ENCODE measurements at places on chromosomes 12 and 14. TPM values are rescaled to one million over a fixed set of nuclear protein-coding genes. Genes with fewer than 3 reads are reported as not detected.

DNAAF2 gene
- 16.5 TPM for total RNA-seq

LRP10 gene
- 90.0 TPM for total RNA-seq

SERPINA6 gene
- not detected for total RNA-seq

CIDEB gene
- 23.8 TPM for total RNA-seq

GDF3 gene
- total RNA-seq = not detected

IL22 gene
- not detected for total RNA-seq

RAB2B gene
- total RNA-seq = 27.7 TPM

PAX9 gene
- total RNA-seq = not detected

KRT73 gene
- not detected for total RNA-seq

APOLD1 gene
- total RNA-seq = 96.4 TPM

KRT79 gene
- 1.7 TPM for total RNA-seq

CMAS gene
- total RNA-seq = 19.6 TPM

DNA sequence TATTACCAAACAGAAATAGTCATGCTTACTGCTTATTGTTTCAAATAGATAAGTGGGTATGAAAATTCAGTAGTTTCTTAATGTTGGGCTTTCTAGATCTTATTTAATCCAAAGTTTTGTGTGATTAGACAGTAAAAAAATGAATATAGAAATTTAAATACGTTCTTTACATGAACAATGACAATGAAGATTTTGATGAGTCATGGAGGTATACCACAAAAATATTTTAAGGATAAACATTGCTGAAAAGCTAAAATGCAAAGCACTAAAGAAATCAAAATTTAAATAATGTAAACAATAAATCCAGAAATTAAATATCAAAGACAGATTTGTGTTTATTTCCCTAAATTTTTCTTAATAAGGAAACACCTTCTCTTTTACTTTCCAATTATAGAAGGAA lies 78.3 kb downstream of the PIK3C2G start:
- DNase-seq = no peak

GRCh38 chr14:48568688-48569087 lies 893.3 kb upstream of the MDGA2 start:
- no peak for DNase-seq

DNA sequence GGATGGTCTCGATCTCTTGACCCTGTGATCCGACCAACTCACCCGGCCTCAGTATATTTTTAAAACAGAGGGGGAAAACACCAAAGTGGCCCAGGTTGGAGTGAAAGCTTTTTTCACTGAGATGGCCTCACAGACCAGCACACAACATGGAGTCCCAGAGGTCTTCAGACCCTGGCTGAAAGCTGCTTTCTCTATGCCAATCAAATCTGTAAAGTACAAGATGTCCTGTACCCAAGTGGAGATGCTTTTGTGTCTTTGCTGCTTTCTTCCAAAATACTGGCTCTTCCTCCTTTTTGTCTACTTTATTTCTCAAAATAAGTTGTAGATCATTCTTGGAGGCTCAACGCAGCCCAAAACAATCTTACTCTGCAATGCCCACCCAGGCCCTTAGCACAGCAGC lies 214.8 kb downstream of the MED13L start:
- no peak for DNase-seq

- DNase-seq = no peak
Observed at GRCh38 chr12:114691763-114692185, 7.8 kb upstream of the TBX3 start.

- no peak for DNase-seq
Observed at GRCh38 chr14:96929950-96930349, 132.8 kb downstream of the VRK1 start.

DNA sequence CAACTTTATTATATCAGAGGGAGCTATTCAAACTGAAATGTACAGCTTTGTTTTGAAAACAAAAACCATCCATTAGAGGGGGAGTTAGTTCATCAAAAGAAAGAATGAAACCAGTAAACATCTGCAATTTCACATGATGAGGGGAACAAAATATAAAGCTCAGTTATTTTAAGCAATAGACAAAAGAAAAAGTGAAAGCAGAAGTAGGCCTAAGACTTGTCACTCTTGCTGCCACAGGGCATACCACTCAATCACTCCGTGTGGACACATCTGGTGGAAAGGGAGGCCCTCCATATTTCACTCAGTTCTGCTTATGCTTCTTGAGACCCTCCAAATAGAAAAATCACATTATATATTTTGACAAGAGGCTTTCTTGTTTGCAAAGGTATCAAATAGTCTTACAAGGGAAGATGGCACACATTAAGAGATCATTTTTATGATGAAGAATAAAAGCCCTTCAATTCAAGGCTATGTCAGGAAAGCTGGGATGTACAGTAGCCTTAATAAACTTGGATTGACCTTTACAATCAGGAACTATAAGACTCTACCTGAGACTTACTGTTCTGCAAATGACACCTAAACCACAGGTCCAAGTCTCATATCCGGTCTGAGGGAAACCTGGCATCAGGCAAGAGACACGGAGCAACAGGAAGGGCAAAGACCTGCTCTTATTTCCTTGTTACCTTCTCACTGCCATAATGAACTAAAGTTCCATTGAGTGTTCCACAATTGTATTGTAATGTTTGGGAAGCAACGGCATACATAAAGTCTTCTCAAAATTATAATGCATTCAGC lies 222.5 kb upstream of the GRIP1 start:
- DNase-seq = no peak

GRCh38 chr14:68574906-68575305 lies 218.0 kb downstream of the ZFP36L1 start:
- no peak for DNase-seq

- no peak for DNase-seq
Observed at GRCh38 chr12:53995378-53996239, 4.4 kb upstream of the HOXC9 start.

DNA sequence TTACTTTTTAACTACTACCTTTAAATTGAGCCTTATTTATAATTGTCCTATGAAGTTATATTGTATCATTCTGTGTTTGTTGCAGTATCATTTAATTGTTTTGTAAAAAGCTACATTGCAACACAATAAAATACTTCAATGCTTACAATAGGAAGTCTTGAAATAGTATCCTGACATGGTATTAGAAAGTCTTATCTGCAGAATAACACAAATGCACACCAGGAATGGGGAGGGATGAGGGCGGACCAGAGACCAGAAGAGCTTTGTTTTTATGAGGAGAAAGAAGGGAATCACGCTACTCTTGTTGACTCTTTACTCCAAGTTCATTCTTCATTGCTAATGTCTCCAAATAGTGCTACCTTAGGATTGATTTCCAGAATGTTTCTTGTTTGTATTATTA lies 120.2 kb downstream of the MON2 start:
- DNase-seq = no peak

DNA sequence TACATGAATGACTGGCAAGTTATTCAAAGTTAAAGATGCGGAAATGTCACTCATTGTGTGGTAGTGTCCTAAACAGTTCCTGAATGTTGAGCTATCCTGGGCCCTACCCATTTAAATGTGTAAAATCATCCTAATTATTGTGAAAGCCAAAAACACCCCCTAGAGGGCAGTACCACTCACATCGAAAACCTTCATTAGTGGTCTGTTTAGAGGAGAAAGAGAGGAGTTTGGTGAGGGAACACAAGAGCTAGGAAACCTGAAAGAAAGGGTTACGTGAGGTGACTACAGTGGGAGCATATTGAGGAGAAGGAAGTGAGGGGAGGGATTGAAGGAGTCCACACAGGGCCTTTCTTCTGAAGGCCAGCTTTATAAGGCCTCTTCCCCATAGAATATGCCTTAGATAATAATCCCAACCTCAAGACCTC lies 2.5 kb upstream of the TEP1 start:
- DNase-seq = no peak

- no peak for DNase-seq
Observed at GRCh38 chr14:78758333-78758732, 588.2 kb downstream of the NRXN3 start.

- no peak for DNase-seq
Observed at GRCh38 chr12:10717410-10717809, 5.7 kb downstream of the YBX3 start.

GRCh38 chr14:78253986-78254385 lies 83.8 kb downstream of the NRXN3 start:
- no peak for DNase-seq

DNA sequence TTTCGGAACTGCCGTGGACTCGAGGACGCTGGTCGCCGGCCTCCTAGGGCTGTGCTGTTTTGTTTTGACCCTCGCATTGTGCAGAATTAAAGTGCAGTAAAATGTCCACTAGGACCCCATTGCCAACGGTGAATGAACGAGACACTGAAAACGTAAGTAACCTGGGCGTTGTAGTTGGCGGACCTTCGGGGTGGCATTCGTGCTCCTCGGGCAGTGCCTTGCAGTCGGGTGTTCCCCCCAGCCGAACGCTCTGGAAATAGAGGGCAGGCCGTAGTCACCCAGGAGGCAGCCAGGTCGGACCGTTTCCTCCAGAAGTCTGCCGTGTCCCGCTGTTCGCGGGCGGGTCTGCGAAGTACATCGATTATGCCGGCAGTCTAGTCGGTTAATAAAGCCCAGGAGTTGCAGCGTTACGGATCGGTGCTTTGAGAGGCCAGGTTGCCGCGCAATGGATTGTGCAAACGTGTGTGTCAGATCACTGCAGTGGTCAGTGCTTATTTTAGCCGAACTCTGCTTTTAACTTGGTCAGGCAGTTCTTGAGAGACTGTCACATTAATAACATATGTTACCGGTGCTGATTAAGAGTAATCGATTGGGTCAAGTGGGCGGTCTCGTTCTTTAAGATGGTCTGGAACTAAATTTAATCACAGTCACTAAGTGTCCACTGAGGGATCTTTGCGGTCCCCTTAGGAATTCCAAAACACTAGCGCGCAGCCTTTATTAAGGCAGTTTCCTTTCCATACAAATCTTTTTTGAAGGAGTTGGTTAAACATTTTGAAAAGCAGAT lies 906 bp downstream of the MARK3 start:
- no peak for DNase-seq

DNA sequence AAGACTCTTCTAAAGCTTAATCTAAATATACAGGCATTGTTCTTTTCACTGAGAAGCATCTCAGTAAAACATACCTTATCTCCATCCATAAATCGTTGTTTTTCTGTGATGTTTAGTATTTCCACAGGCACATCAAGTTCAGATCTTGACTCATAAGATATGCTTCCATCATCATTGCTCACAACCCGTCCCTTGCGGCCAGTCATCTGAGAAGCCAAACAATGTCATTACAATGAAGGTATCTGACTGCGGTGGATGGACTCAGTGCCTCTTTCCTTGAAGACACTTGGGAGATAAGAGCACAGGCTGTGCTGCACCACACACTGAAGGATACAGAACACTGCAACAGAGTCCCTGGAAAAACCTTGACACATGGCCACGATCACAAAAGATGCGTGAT lies 44.8 kb downstream of the SBNO1 start:
- no peak for DNase-seq

DNA sequence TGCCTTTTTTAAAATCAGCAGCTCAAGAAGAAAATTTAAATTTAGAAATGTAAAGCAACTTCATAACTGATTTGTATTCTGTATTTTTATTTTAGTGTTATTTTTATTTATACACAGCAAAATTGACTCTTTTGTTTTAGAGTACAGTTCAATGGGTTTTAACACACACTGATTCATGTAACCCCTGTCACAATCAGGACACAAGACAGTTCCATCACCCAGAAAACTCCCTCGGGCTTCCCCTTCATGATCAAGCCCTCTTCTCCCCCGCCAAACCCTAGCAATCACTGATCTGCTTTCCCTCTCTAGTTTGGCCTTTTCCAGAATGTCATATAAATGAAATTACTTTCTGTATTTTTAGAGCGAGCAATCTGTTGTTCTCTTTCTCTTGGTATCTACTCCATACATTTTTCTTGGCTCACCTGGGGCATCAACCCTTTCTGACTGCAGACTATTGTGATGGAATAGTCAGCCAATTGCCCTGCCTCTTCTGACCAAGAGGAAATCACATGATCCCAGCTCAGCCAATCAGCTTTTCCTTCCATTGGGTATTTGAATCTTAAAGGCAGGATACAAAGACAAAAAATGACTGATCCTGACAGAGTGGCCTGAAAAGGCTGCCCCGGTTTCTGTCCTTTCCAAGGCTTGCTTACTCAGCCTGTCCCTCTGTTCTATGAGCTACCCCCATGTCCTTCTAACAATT lies 5.3 kb downstream of the SLC5A8 start:
- DNase-seq = no peak

DNA sequence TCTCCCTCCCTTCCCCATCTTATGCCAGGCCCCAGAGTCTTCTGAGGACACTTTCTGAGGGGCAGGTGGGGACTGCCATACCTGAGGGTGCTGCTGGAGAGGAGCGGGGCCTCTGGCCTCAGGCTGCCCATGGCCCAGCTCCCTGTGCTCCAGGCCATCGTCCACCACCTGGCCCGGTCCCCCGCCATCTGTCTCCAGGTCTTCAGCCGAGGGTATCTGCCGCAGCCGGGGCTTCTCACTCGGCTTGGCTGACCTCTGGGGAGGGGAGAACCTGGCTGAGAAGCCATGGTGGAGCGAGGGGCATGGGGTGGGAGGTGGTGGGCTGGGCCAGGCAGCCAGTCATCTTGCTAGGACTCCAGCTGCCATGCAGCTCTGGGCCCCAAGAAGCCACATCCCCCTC lies 21.6 kb downstream of the SLC48A1 start:
- DNase-seq = no peak

- no peak for DNase-seq
Observed at GRCh38 chr12:17076028-17076744, 470.2 kb upstream of the LMO3 start.

- DNase-seq = no peak
Observed at GRCh38 chr12:10361622-10362021, 28.2 kb downstream of the KLRK1 start.

GRCh38 chr14:21120686-21121085 lies 19.8 kb downstream of the TMEM253 start:
- no peak for DNase-seq

- no peak for DNase-seq
Observed at GRCh38 chr12:54750-55535, 11.6 kb upstream of the IQSEC3 start.

DNA sequence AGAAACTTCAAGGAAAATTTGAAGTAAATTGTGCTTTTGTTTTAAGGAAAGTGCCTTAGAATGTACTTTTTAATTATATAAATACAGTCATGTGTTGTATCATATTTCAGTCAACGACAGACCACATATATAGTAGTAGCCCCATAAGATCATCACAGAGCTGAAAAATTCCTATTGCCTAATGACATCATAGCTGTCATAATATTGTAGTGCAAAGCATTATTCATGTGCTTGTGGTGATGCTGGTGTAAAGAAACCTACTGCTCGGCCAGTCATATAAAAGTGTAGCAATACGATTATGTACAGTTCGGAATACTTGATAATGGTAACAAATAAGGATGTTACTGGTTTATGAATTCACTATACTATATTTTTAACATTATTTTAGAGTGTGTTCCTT lies 198.9 kb upstream of the SLC16A7 start:
- DNase-seq = no peak

GRCh38 chr12:54590978-54591591 lies 2.6 kb upstream of the PPP1R1A start:
- DNase-seq = no peak

Measured in omental fat pad (tissue), 4 donors.